ENCODE measurements at places on chromosomes 4 and X.

GRCh38 chr4:34187056-34187455 is 2057.3 kb downstream of the ARAP2 start:
- no peak for DNase-seq

DNA sequence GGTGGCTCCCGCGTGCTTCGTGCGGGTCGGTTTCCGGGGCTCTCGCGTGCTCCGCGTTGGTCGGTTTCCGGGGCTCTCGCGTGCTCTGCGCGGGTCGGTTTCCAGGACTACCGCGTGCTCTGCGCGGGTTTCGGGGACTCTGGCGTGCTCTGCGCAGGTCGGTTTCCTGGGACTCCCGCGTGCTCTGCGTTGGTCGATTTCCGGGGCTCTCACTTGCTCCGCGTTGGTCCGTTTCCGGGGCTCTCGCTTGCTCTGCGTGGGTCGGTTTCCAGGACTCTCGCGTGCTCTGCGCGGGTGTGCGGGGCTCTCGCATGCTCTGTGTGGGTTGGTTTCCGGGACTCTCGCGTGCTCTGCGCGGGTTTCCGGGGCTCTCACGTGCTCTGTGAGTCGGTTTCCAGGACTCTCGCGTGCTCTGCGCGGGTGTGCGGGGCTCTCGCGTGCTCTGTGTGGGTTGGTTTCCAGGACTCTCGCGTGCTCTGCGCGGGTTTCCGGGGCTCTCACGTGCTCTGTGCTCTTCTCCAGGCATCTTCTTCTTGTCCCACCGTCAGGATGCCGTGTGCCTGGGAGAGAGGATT is 109.9 kb upstream of the LRPAP1 start:
- no peak for DNase-seq

DNA sequence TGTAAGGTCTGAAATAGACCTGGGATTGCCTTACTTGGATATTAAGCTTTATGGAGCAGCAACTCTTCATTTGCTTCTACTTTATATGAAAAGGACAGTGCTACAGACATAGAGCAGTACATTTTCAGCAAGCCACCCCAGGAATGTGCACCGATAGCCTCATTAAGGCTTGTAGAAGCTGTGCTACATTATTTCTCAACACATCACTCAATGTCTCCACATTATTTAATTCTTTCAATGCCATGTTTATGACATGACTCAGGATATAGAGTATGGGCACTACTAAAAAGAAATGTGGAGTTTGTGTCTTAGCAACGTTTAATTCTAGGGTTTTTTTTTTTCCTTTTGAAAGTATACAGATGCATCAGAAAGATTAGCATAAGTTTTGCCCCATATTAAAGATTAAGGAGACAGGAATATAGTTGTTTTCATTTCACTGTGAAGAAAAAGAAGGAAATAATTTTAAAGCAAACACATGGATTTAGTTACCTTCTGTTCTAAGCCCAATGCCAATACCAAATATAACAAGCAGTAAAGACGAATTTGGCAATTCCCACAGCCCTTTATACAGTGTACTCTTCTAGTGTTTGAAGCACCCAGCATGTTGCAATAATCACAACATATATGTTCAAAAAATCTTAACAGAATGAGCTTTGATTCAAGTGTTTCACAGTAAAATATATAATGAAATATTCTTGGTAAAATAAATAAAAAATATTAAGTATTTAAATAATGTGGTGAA is 2140.1 kb upstream of the AGA start:
- no peak for DNase-seq

DNA sequence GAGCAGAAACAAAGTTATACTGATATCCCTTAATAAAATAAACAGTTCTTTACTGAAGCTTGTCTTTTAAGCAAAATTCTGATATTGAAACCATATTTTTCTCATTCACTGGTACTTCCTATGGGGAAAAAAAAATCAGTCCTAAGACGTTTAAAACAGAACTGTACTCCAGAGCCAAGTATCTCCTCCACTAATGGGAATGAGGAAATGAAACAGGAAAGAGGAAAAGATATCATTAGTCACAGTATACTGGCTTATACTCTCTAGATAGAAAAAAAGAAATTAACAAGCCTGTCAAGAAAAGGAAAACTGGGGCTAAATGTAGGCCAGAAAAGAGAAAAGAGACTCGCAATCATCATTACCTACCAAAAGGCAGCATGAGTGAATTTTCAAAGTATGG is 252.7 kb downstream of the CENPC start:
- DNase-seq = no peak

- DNase-seq = no peak
These were observed 54.0 kb downstream of the MCUB start for GRCh38 chr4:109614015-109614414.

DNA sequence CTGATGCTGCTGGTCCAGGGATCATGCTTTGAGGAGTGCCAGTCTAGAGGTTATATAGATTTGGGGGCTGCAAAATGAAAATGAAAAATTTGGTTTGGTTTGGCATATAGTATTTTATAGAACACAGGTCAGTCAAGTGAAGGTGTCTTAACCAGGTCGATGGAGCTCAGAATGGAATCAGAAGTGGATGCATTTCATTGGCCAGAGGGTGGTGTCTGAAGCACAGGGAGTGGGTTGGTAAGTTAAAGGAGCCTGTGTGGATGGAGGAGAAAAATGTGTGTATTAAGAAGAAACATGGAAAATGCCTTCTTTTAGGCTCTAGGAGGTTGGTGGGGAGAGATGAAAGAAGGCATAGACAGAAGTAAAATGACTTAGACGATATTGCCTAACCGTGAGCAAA is 8.6 kb downstream of the GALNT7 start:
- no peak for DNase-seq

DNA sequence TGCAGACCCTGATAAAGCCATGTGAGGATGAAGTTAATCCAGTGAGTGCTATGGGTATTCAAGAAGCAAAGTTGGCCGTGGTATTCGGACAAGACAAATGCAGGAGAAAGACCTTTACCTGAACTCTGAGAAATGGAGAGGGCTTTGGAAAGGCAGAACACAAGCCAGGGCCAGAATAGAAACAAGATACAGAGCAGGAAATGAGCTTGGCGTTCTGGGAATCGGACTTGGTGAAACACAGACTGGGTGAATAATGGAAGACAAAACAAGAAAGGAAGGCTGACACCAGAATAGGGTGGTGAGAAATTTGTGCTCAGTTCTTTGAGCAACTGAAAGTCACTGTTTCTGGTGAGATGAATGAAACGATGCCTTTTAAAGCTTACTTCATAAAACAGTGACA is 83.3 kb downstream of the VEGFC start:
- peak; percentile 23 for DNase-seq

DNA sequence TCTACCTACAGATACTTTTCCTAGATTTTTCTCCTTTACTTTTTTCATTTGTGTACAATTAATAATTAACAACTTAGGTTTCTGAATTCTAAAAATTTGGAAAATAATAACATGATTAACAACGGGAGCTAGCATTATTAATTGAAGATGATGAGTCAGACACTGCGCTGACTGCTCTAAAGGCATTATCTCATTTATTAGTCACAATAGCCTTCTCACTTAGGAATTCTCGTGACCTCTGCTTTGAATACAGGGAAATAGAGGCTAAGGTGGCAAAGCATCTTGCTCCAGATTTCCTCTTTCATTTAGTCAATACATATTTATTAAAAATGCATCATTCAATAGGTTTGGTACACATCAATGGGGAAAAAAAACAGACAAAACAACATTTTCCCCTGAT is 441.3 kb downstream of the PCDH18 start:
- DNase-seq = no peak

- no peak for DNase-seq
These were observed 1.2 kb upstream of the CD40LG start for GRCh38 chrX:136646602-136647239.

- no peak for DNase-seq
These were observed 79.7 kb upstream of the USP9X start for GRCh38 chrX:41005445-41005992.

DNA sequence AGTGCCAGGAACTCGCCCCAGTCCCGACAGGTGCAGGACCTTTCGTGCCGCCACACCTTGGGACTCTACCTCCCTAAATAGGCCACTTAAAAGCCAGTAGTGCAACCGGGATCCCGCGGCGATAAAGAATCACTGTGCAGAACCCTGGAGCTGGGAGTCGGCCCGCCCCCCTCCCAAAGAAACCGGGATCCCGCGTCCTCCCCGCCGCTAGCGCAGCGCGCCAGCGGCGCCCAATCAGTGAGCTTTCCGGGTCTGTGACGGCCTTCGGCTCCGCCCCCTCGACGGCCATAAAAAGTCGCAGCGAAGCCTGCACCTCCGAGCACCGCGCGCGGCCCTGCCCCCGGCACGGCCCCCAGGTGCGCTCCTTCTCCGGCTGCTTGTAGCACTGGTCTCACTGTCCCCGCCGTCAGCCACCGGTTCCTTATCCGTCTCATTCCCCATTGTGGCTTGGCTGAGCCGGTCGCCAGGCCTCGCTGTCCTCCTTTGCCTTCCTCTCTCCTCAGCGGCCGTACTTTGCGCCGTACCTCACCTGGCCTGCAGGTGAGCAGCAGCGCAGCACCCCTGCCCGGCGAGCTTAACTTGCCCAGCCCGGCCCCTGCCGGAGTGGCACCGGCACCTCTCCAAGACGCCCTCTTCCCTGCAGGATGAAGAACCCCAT is at the start of gene LRAT:
TSS of gene LRAT (plus strand) at position 318 of the 658 bp plus-strand sequence. CDS start at position 645, 327 bp downstream.
- no peak for DNase-seq

DNA sequence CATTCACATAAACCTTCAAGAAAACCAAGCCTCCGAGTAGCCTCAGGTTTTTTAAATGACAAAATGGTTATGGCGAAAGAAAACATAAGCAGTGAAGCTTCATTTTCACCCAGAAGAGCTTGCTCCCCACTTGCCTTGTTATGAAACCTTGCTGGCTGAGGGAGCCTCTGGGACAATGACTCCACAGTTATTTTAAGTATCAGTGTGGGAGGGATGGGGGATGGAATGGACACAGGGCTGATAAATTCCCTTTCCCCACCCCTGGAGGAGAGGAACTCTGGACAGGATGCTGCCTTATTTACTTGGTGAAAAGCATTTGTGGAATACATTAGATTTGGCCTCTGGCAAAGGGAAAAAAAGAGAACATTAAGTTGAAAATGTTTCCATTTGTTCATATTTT is 220.7 kb upstream of the CNKSR2 start:
- peak; percentile 23 for DNase-seq

DNA sequence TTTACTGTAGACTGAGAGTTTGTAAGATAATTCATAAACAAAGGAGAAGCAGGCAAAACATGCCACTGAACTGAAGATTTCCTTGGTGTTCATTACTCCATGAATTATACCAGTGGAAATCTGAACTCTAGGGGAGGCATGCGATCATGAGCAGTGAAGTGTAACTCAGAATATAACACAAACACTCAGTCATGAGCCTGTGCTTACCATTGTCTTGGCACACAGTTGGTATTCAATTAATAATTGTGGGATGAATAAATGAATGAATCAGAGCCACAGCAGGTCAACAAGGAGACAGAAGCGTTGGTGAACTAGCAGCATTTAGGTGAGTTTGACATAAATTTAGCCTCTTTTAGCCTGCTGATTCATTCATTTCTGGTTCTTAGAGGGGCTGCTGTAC is 263.5 kb upstream of the DKK2 start:
- no peak for DNase-seq

GRCh38 chrX:5449323-5449722 is 779.3 kb downstream of the NLGN4X start:
- DNase-seq = no peak

GRCh38 chrX:138866643-138867042 is 155.1 kb upstream of the FGF13 start:
- no peak for DNase-seq

DNA sequence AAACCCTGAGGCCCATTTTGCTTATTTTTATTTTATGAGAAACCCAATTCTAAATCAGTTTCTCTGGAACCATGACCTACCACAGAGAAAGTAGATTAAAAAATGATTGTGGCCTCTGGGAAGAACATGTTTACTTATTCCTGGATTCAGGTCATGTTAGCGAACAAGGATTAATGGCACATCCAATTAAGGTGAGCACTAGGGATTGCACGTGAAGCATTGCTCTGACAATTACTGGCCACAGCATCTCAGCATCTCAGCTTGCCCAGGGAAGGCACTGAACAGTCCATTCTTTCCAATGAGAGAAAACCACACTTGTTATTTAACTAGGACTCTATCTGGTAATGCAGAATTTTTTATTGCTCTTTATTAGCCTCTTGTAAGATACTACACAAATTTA is 119.8 kb downstream of the ZNF330 start:
- DNase-seq = no peak

- no peak for DNase-seq
These were observed 120.8 kb upstream of the SFRP2 start for GRCh38 chr4:153909672-153910071.

DNA sequence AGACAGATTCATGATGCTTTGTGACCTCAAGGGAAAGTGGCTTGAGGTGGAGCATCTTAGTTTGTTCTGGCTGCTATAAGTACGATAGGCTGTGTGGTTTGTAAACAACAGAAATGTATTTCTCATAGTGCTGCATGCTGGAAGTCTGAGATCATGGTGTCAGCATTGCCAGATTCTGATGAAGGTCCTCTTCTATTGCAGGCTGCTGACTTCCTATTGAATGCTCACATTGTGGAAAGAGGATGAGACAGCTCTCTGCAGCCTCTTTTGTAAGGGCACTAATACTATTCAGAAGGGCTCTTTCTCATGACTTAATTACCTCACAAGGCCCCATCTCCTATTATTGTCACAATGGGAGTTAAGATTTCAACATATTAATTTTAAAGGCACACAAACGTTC is 1674.0 kb upstream of the PCDH7 start:
- DNase-seq = peak; percentile 63

DNA sequence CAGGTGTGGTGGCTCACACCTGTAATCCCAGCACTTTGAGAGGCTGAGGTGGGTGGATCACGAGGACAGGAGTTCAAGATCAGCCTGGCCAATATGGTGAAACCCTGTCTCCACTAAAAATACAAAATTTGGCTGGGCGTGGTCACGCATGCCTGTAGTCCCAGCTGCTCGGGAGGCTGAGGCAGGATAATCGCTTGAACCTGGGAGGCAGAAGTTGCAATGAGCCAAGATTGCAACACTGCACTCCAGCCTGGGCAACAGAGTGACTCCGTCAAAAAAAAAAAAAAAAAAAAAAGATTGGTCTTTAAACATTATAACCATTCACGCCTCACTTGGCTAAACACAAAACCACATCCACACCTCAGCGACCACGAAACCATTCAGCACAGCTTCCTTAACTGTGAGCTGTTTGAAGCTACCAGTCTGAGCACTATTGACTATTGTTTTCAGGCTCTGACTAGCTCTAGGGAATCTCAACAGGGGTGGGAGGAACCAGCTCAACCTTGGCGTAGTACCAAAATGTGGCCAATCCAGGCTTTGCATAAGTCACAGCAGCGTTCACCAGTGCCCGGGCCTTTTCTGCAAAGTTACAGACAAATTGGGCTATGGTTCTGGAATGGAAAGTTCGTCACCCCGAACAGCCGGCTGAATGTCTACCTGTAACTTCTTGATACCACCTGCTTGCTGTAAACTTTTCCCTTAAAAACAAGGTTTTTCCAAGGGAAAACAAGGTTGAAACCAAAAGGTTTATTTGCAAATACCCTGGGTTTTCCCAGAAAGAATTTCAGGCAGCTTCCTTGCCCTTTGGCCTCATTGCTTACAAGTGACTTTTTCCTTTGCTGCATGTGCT is 73.6 kb upstream of the DHX15 start:
- peak; percentile 64 for DNase-seq
